T-helper 2 cell (primary cell): ENCODE measurements at places on chromosomes 6 and 20.

- no peak for DNase-seq
Observed at GRCh38 chr6:134376785-134377184, 58.9 kb upstream of the SGK1 start.

DNA sequence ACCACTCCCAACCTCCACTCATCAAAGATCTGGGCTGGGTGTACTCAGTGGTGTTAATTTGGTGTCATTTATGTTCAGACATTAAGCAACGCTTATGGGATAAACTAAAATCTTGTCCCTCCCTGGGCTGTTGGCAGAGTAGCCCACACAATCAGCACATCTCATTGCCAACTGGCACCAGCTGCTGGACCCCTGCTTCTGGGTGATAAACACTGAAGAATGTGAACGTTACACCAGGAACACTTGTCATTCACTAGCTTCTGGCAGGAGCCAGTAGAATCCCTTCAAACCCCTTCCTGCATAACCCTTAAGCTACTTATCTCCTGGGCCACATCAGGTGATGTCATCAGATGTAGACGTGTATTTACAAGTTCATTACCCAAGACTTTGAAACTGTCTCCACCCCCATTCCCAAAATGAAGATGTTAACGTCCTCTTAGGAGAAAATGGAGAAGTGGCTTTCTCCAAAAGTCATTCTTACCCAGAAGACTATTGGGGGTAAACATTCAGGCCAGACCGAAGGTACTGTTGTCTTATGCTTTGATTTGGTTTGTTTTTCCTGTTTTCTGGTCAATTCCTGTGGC is 107.8 kb upstream of the CD93 start:
- no peak for DNase-seq

DNA sequence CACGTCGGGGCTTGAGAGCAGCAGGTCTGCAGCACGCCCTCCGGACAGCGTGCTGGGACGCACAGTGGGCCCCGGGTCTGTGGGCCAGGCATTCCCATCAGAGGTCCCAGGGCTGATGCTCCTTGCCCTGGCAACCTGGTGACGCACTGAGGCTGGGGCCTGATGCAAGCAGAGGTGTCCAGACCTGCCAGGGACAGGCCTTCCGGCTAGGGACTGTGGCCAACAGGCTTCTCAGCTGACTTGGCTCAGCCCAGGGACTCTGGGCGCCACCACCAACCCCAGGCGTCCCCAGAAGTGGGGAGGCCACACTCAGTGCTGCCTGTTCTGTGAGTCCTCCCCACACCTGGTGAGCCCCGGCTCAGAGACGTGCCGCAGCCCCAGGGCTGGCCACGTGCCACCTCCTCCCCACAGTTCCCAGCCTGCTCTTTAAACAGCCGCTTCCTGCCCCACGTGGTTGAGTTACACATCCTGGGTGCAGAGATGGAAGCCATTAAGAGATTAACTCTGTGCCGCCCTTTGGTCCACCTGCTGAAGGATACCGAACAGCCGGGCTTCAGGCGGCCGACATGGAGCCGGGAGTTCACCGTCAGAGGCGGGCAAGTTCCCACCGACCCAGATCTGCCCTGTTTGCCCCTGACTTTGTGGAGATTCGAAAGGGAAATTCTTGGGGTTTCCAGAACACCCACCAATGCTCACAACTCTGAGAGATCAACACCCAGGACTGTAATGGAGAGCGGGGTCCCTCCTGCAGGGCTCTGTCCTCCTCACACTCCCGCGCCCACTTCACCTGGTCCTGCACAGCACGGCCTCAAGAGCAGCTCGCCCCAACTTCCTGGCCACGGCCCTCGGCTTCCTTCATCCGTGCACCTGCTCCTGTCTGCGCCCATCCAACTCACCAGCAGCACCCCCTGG is 37.6 kb upstream of the ZBP1 start:
- no peak for DNase-seq

DNA sequence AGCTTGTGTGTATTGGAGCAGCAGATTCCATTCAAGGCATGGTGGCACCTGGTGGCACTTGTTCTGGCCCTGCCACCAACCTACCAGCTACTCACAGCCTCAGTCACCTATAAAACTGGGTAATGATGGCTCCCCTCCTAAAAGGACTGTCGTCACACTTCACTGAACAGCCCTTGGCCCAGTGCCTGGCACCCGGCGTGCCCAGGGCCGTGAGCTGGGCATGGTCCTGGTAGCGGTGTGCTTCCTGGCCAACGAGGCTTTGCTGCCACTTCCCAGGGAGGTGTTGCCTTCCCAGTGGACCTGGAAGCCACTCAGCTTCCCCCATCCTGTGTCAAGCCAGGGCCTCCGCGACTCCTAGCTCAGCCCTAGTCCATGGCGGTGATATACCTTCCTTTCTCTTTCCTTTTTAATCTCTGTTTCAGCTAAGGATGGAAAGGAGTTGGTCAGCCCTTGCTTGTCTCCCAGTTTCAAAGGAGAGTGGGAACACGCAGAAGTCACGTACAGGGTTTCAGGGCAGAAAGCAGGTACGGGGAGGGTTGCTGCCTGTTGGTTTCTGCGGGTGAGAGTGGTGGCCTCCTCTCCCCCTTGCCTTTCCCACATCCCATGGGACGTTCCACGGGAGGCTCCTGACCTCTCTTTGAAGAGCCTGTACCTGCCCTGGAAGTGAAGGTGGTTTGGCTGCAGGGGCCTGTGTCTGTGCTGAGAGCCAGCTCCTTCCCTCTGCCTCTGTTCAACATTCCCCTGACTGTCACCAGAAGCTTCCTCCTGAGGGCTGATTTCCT is 25.5 kb downstream of the ENTPD6 start:
- DNase-seq: no peak

- DNase-seq: no peak
Observed at GRCh38 chr20:33322456-33322855, 39.4 kb downstream of the BPIFB1 start.

- DNase-seq: no peak
Observed at GRCh38 chr20:11952639-11953038, 34.9 kb downstream of the BTBD3 start.
